ENCODE measurements at places on chromosomes 2 and 18. TPM values are rescaled to one million over a fixed set of nuclear protein-coding genes. Genes with fewer than 3 reads are reported as not detected.

- DNase-seq = no peak
Observed at GRCh38 chr18:23547306-23547705, 39.0 kb downstream of the NPC1 start.

DNA sequence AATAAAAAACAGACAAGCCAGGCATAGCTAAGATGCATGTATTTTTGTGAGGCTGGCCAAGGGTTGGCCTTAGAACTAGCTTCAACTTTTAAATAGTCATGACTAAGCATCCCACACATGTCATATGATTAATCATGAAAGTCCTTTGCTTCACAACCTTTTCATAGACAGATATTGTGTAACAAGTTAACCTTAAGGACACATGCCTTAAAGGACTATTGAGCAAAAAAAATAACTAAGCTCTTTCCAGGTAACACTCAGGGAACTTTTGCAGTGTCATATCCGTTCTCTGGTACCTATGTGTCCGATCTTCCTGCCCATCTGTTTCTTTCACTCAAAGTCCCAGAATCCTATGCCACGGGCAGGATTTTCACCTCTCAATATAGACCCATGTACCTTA is 498.4 kb downstream of the STK39 start:
- no peak for DNase-seq

- DNase-seq = no peak
Observed at GRCh38 chr2:37472959-37473358, 128.5 kb downstream of the QPCT start.

- DNase-seq = no peak
Observed at GRCh38 chr2:182883451-182883850, 17.0 kb upstream of the FRZB start.

DNA sequence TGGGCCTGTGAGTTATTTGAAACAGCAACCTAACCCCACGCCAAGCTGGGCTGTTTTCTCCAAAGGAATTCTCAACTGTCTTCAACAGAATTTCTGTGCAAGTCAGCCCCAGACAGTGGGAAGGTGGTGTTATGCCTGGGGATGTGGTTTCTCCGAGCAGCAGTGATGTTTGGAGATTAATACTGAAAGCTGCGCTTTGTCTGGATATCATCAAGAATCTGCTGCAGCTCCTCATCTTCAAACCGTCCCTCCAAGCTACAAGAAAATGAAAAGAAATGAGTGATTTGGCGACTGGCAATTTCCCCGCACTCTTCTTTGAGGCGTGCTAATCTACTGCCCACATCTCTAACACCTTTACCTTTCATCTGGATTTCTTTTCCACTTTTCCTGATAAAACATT is 10.0 kb downstream of the POLR2D start:
- DNase-seq = no peak

GRCh38 chr2:145197944-145198343 is 678.0 kb upstream of the ZEB2 start:
- no peak for DNase-seq

- DNase-seq = no peak
Observed at GRCh38 chr2:180446492-180446891, 439.4 kb upstream of the CWC22 start.

DNA sequence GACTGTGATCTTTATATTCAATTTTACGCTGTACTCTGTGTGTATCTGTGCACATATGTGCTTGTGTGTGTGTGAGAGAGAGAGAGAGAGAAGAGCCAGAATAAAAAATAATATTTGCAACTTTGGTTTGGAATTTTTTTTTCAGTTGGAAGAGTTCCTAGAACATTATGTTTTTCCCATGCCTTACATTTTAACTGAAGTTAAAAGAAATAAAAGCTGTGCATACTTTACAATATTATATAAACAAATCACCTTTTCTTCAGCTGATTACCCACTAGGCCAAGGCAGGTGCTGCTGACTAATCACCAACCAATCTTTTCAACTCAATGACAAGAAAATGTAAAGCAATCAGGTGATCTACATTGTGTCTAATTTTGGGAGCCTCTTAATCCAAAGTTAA is 366.3 kb downstream of the NYAP2 start:
- DNase-seq = no peak

- DNase-seq = no peak
Observed at GRCh38 chr18:11840493-11840892, 10.7 kb upstream of the CHMP1B start.

GRCh38 chr2:67965246-67965645 is 97.6 kb downstream of the C1D start:
- DNase-seq = no peak

DNA sequence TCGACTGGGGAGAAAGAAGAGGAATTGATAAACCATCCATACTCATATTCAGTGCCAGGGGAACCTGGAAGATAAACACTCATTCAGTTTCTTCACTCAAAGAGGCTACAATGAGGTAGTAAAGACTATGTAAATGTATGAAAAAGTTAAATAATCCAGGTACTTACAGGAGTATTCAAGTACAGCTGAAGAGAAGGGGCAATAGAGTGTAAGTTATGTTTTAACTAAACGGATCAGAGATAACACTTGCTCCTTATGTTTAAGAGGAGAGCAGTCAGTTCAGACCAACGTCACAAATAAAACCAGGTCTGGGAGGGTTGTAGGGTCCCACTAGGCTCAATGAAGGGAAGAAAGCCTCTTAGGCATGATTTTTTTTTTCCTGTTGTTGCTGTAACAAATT is 358.3 kb upstream of the SMIM21 start:
- DNase-seq = no peak

- no peak for DNase-seq
Observed at GRCh38 chr2:65562890-65563289, 130.5 kb upstream of the SPRED2 start.

- no peak for DNase-seq
Observed at GRCh38 chr2:211877061-211877460, 661.5 kb downstream of the ERBB4 start.

The MSH6 gene
- 45.7 TPM for total RNA-seq

The NMUR1 gene
- total RNA-seq = not detected

The CTAGE1 gene
- not detected for total RNA-seq

The FANCL gene
- total RNA-seq = 63.0 TPM

All from stomach (tissue), 19 donors.